Activated gamma-delta T cell (primary cell): ENCODE measurements at places on chromosomes 7 and 10.

DNA sequence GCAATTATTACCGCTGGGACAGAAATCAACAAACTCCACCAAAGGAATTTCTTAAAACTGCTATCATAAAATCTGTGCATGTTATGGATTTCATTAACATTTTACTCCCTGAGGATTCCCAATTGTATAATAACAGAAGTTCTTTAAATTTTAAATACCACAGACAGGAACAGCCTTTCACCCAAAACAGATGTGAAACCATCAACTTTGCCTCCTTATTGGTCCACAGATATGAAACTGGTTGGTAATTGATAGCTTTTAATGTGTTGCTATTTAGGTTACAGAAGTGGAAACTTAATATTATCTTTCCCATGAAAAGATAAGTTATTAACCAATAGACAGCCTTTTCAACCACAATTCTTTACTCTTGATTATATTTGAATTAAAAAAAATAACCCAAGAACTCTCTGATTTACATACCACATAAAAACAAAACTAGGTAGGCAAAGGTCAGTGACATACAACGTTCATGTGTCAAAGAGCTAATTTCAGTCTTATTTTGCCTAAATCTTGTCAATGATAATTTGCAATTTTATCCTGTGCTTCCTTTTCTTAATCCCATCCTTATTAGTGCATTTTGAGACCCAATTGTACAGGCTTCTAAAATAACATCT lies 90.0 kb downstream of the NRP1 start:
- no peak for DNase-seq

DNA sequence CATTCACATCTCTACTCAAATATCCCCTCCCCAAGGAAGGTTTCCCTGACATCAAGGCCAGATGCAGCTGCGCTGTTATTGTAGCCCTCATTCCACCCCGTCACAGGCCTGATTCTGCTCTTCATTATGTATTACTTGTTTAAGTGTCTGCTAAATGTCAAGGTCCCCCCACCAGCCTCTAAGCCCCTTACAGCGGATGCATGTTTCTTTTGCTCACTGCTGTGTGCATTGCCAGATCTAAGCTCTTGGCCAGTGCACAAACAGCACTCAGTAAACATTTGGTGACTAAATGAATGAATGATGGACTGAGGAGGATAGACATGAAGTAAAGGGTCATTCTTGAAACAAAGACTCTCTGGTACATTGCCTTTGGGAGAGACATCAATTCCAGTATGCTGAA lies 90.6 kb downstream of the NEBL start:
- no peak for DNase-seq

DNA sequence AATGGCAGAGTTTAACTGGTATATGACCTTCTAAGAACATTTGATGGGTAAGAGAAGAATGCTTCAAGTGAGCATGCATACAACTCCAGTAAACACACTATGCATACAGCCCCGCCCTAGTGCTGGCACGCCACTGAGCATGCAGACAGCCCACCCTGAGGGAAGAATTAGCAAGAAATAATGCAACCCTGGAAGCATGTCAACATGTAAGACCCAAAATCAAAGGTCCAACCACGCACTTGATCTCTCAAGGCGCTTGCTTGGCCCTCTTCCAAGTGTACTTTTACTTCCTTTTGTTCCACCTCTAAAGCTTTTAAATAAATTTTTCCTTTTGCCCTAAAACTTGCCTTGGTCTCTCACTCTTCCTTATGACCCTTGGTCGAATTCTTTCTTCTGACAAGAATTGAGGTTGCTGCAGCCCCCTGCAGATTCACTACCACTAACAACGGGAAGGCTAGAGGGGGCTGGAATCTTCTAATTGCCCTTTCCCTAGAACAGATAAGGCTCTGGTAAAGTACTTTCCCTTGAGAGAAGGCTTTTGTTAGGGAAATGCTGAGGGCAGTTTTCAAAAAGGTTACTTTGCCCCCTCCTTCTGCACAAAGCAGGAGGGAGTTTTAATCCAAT lies 3.4 kb downstream of the FAM24B start:
- DNase-seq, result no peak

DNA sequence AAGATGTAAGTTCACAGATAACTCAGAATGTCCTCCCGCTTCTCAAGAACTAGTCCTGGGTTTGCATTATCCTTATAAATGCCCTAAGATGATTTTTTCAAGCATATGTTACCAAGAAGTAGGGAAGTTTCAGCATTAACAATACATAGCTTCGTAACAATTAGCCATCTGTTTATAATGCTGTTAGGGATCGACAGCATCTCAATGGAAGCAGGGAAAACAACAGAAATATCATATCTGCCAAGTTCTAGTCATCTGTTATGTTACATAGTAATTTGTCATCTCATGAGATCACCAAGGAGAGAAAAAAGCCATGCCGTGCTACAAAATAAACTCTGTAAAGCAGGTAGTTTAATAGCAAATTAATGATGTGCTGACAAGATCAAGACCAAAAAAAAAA lies 731.5 kb upstream of the C7orf33 start:
- DNase-seq, result no peak

GRCh38 chr10:93408783-93409182 lies 73.4 kb downstream of the MYOF start:
- DNase-seq, result no peak

DNA sequence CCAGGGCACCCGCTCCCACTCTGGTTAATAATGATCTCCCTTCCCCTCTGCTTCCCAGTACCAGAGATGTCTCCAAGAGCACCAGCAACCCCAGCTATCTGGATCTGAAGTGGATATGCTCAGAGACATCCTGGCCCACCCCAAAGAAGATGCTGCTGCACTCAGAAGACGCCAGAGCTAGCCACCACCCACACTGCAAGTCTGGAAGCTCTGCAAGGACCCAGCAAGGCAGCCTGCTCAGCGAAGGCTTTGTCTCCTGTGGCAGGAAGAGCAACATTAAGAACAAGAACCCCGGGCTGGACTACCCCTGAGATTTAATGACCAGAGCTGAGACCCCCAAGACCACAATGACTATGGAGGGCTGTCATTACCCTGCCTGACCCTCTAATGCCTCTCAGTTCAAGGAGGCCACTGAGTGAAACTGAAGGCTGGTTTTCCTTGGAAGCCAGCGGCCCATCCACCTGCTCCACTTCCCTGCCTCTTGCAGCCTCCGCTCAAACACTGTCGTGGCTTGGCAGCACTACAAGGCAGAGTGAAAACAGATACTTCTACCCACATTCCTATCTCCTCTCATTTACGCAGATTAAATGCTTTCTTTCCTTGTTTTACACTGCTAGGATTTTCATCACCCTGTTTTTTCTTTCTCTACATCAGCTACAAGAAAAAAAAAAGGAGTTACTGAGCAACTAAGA lies 202.2 kb downstream of the SNX10 start:
- DNase-seq, result no peak

GRCh38 chr7:101900103-101900502 lies 82.7 kb downstream of the CUX1 start:
- DNase-seq, result no peak

DNA sequence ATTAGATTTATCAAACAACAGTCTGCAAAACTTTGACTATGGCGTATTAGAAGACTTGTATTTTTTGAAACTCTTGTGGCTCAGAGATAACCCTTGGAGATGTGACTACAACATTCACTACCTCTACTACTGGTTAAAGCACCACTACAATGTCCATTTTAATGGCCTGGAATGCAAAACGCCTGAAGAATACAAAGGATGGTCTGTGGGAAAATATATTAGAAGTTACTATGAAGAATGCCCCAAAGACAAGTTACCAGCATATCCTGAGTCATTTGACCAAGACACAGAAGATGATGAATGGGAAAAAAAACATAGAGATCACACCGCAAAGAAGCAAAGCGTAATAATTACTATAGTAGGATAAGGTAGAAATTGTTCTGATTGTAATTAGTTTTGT lies 31.4 kb downstream of the LRRC17 start:
- no peak for DNase-seq
